ENCODE measurements at places on chromosomes 2 and 18.
A peak's percentile ranks its signal among the peaks of the same experiment; 100 is the strongest.

DNA sequence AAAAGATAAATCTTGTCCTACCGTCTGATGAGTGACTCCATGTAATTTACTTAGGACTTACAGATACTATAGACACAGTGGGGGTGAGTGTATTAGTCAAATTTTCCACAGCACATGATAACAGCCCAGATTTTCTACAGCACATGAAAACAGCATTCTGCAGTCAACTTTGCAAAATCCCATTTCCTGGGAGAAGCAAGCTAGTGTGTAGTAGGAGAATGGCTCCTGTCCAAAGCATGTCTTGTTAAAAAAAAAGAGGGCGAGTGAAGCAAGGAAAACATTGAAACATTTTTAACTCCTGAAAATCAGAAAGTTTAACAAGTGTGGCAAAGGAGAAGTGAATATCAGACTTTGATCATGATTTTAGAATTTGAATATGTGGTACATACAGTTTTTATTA is 817.8 kb upstream of the FAM98A start:
- no peak for DNase-seq

- DNase-seq = no peak
These were observed 124.2 kb upstream of the CXCR4 start for GRCh38 chr2:136242100-136242499.

GRCh38 chr2:35462226-35462998 is 893.2 kb upstream of the CRIM1 start:
- DNase-seq = no peak

DNA sequence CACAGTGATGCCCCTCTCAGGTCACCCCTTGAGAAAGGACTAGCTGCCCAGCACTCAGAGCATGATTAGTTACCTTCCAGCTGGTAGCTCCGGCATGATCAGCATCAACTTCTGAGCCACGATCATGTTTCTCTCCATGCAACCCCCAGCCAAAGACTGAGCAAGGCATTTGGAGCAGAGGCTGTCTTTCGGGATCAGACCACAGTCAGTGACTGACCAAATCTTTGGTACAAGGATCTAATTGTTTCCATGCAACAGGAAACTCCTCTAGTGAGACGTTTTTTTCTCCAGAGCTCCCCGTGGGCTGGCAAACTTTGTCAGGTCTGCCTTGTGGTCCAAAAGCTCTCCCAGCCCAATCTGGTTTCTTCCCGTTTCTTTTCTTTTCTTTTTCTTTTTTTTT is 244.3 kb downstream of the METTL4 start:
- no peak for DNase-seq

- DNase-seq = no peak
These were observed 86.1 kb upstream of the SCG2 start for GRCh38 chr2:223688094-223688835.

- no peak for DNase-seq
These were observed 104.4 kb downstream of the CTIF start for GRCh38 chr18:48643262-48643661.

GRCh38 chr2:188884517-188884916 is 89.7 kb upstream of the COL3A1 start:
- no peak for DNase-seq

- DNase-seq = no peak
These were observed 98.2 kb upstream of the TTC39C start for GRCh38 chr18:23916338-23916737.

GRCh38 chr18:28174181-28174905 is 2.6 kb downstream of the CDH2 start:
- no peak for DNase-seq

DNA sequence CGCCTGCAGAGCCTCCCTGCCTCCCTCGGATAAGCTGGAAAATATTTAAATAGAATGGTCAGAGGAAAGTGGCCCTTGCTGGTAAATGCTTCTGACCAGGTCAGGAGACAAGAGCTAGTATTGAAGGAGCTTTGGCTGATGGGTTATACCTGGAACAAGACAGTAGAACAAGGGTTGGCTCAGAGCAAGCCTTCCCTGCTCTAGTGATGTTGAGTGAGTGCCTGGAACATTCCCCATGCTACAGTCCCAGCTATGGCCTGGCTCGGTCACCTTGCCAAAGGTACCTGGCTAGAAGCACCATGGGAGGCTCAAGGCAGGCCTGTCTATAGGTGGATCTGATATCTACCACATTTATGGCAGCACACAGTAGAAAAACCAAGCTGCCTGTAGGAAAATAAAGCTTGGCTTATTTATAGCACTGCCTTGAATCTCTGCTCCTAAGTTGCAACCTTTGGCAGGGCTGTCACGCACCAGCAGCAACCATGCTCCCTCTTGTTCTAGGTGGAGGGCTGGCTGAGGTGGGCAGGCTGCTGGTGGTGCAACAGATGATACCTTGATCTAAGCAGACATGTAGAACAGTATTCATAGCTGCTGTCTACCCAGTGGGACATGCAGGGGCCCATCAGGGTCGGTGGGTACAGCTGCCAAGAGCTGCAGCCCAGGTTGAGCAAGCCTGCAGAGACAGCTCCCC is 66.7 kb upstream of the BCL2L11 start:
- DNase-seq = no peak

GRCh38 chr18:26745288-26746181 is 120.0 kb downstream of the AQP4 start:
- DNase-seq = no peak

DNA sequence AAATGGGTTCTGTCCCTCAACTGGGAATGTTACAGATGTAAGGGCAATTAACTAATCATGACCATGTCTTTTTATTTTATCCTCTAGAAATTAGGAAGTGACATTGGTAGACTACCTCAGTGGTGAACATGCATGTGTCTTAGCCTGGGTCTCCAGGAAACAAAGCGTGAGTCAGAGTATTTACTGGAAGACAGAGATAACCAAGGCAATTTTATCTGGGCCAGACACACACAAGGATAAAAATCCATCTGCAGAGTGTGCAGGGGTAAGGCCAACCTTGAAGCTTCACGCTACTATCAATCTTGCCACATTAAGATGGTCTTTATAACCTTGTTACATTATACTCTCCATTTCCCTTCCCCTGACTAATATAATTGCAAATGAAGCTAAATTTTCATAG is 487.5 kb downstream of the SUCLG1 start:
- DNase-seq = no peak

DNA sequence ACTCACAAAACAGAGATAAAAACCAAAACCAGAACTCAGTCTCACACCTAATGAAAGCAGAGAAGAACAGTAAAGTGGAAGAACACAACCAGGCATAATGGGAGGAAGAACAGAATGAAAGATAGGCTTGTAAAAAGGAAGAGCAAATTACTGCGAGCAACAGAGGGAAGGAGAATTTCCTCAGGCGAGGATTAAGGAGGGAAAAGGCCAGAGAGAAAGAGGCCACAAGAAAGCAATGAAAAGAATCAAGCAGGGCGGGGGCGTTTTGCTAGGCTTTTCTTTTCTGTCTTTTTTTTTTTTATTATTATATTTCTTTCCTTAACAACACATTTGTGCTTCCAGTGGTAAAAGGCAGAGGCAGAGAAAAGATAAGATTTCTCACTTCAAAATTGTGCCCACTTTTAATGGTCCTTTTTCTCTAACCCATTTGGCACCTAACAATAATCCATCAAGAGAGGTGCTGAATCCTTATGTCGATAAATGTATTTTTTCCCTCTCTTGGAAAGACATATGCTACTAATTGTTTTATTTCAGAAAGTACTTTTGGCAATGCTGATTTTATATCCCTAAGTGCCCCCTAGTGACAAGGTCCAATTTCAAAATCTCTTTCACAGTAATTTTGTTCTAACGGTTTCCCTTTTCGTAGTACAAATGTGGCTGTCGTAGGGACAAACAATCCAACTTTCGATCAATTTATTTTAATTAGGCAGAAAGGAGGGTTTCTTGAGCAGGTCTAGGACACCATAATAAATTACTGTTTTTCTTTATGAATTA is 138.7 kb upstream of the AQP4 start:
- no peak for DNase-seq

DNA sequence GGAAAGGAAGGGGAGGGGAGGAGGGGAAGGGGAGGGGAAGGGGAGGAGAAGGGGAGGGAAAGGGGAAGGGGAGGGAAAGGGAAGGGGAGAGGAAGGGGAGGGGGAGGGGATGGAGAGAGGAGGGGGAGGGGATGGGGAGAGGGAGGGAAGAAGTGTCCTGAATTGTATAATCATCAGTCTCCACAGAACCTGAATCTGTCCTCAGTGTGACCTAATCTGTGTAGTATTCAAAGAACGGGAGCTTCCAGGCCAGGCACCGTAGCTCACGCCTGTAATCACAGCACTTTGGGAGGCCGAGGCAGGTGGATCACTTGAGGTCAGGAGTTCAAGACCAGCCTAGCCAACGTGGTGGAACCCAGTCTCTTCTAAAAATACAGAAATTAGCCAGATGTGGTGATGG is 41.1 kb upstream of the CCDC150 start:
- DNase-seq = no peak

DNA sequence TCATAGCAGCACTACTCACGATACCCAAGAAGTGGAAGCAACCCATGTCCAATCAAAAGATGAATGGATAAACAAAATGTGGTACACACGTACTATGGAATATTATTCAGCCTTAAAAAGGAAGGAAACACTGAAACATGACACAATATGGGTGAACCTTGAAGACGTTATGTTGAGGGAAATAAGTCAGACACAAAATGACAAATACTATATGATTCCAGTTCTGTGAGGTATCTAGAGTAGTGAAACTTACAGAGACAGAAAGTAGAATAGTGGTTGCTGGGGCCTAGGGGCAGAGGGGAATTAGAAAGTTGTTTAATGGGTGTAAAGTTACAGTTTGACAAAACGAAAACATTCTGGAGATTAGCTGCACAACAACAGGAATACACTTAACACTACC is 24.7 kb downstream of the TLK1 start:
- peak; percentile 41 for DNase-seq

- DNase-seq = no peak
These were observed 14.6 kb downstream of the ITGA4 start for GRCh38 chr2:181471783-181472182.

DNA sequence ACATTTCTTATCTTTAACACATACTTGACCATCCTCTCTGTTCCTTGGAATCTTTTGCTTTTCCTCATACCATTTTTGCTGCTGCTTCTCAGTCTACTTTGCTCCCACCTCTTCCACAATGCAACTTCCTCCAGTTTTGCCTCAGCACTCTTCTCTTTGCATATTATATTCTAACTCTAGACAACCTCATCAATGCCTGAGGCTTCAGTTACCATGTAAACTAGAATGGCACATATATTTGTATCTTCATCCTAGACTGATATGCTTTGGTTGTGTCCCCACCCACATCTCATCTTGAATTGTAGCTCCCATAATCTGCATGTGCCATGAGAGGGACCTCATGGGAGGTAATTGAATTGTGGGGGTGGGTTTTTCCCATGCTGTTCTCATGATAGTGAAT is 55.9 kb upstream of the STAM2 start:
- no peak for DNase-seq

GRCh38 chr2:113741091-113741490 is 15.4 kb downstream of the SLC35F5 start:
- no peak for DNase-seq

- DNase-seq = no peak
These were observed 162.1 kb downstream of the MYO3B start for GRCh38 chr2:170339750-170340692.

DNA sequence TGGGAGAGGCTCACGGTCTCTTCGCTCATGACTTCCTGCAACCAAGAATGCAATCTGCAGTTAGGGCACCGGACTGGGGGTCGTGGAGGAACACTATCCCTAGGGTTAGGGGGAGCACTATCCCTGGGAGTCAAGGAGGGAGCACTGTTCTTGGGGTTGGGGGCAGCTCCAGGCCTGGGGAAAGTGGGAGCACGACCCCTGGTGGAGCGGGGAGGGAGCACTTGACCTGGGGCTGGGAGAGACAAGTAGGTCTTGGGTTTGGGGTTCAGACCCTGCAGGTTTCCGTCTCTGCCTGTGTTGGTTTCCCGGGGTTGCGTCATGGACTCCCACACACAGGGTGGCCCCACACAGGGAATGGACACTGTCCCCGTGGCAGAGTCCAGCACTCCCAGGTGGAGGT is 133.6 kb downstream of the TPO start:
- no peak for DNase-seq

- DNase-seq = no peak
These were observed 344.9 kb downstream of the RBM43 start for GRCh38 chr2:150916467-150917396.

DNA sequence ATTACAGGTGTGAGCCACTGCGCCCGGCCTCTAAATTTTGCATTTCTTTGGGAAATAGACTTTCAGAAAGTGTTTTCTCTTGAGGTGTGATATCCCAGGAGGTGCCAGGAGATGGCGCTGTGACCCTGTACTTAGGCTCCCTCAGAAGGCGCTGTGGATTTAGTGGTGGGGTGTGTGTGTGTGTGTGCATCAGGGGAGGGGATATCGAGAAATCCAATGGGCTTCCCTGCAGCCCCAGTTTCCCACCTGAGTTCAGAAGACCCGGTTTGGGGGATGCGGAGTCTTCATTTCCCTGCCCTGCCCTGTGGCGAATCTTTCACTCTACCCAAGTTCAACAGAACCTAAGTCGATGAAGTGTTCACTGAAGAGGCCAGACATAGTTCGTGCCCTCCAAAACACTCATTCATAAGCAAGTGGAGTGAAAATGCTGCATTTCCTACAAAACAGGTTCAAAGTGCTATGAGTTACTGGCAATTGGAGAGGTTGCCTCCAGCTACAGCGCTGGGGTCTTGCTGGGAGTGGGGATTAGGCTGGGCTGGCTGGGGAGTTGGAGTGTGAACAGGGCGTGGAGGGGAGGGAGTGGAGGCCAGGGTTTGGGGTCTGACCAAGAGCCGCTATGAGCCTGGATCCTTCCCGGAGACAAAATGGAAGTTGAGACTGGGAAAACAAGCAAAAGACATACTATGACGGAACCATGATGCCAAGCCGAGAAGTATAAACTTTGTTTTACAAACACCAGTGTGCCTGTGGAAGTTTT is 6.5 kb upstream of the WNT6 start:
- DNase-seq = peak; percentile 60

DNA sequence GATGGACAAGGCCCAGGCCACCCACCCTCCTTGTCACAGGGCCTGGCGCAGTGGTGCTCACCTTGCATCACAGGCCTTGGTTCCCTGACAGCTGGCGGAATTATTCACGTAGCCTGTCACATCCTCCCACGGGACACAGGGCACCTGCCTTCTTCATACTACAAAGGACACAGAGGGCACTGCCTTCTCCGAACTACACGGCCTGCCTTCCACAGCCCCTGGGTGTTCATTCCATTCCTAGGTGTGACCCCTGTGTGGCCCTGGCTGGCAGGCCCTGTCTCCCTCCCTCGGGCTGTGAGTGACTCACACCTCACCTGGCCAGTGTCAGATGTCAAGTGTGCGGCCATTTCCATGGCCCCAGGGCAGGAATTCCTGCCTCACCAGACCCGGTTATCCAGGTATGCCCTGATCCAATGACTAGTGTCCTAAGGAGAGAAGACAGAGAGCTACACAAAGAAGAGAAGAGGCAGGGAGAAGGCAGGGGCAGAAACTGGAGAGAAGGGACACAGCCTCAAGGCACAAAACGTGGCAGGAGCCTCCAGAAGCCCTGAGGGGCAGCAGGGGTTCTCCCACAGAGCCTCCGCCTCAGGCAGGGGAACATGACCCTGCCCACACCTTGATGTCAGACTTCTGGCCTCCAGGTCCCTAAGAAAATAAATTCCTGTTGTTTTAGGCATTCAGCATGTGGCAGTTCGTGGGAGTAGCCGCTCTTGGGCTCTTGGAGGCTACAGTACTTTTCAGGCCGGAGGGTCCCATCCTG is 43.4 kb downstream of the MBP start:
- DNase-seq = no peak
